Hematopoietic multipotent progenitor cell treated with erythropoietin and hydrocortisone succinate and interleukin-3 and kit ligand, for 8 days (in vitro differentiated cells): ENCODE measurements at places on chromosomes 1 and 21.

- DNase-seq: no peak
Observed at GRCh38 chr1:20449735-20450311, 36.2 kb downstream of the CAMK2N1 start.

GRCh38 chr1:53810497-53810896 is 27.6 kb downstream of the NDC1 start:
- DNase-seq: no peak

- DNase-seq: no peak
Observed at GRCh38 chr21:33157303-33157702, 72.4 kb upstream of the IFNAR2 start.

- no peak for DNase-seq
Observed at GRCh38 chr1:29575826-29576225, 339.5 kb downstream of the PTPRU start.
